ENCODE measurements at places on chromosomes 11 and 22.

DNA sequence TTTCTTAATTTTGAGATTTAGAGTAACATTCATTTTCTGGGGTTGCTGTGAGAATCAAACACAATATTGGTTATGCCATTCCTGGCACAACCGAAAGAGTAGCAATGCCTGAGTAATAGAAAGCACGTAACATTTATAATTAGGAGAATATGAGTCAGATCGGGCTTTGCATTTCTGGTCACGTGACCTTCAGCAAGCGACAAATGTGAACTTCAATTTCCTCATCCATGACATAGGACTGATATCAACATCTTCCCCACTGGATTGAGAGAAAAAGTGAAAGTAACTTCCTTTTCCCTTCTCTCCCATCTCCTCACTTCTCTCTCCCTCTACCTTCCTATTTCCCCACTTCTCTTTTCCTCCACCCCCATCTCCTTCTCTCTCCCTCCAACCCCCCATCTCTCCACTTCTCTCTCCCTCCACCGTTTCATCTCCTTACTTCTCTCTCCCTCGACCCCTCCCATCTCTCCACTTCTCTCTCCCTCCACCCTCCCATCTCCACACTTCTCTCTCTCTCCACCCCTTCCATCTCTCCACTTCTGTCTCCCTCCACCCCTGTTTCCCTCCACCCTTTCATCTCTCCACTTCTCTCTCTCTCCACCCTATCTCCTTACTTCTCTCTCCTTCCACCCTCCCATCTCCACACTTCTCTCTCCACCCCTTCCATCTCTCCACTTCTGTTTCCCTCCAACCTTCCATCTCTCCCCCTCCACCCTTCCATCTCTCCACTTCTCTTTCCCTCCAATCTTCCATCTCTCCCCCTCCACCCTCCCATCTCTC lies 33.5 kb upstream of the CAT start:
- DNase-seq, result no peak

DNA sequence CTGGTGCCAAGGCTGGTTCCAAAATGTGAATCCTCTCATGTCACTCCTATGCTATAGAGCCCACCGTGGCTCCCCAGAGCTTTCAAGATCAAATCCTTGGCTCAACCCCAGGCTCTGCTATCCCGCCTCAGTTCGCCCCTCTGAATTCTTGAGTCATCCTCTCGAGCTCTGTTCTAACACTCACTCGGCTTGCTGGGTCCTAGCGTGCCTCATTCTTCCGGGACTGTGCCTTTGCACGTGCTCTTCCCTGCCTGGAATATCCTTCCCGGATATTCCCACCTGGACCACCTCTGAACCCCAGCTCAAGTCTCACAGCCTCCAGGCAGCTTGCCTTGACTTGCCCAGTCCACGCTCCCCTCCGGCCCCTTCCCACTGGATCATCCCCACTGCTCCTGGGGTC lies 13.0 kb downstream of the KCTD17 start:
- DNase-seq, result no peak

DNA sequence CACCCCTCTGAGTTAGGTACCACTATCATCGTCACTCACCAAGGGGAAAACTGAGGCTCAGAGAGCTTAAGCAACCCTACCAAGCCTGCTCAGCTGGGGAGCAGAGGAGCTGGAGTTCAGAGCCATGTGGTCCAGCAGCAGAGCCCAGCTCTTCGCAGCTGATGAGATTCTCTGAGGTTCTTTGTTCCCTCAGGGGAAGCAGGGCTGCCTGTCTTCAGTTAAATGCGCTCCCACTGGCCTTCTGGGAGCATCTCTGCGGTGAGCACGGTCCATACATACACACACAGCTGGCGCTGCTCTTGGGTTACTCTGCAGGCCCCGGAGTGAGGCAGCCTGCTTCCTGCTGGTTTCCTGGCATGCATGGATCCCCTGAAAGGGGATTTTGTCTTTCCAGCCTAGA lies 5.2 kb upstream of the PTGDR2 start:
- peak; percentile 69 for DNase-seq

GRCh38 chr11:47171856-47172255 lies 4.8 kb downstream of the ARFGAP2 start:
- DNase-seq, result no peak

GRCh38 chr11:17221968-17222367 lies 14.2 kb upstream of the PIK3C2A start:
- DNase-seq, result no peak

DNA sequence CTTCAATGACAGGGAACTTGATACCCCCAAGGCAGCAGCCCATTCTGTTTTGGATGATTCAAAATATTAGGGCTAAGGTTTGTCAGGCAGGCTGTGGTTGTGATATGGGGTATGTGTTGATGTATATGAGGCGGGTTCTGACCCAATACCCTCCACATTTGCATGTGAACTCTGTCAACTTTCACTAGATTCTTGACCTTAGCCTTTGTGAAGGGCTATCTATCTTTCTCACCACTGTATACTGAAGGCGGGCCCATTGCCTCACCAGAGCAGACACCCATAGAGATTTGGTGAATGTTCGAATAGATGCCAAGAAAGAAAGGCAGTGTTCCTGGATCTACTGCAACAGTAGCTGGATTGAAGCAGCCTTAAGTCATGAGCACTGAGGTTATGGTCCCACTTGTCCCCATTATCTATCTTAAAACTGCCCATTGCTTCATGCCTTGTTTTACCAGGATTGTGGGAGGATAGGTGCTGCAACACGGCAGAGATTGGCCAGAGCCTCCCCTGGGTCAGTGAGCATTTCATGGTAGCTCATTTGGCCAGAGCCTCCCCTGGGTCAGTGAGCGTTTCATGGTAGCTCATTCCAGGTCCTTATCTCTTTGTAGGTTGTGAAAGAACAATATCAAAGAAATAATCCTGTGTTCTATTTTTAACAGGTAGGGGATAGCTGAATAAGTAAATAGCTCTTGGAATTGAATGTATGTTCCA lies 399.6 kb downstream of the TMEM135 start:
- no peak for DNase-seq

DNA sequence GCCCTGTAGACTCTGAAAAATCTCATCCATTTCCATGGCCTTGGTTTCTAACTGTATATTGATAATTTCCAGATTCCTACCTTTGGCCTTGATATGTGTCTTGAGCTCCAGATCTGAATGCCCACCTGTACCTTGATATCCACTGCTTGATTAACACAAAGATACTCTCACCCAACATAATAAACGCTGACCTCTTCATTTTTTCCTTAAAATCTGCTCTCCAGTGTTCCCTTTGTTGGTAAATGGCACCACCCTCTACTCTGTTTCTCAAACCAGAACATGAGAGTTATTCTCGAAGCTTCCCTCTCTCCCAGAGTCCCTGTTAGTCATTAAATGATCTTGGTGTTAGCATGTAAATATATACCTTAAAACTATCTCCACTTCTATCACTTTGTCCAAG lies 13.4 kb downstream of the TUG1 start:
- no peak for DNase-seq

DNA sequence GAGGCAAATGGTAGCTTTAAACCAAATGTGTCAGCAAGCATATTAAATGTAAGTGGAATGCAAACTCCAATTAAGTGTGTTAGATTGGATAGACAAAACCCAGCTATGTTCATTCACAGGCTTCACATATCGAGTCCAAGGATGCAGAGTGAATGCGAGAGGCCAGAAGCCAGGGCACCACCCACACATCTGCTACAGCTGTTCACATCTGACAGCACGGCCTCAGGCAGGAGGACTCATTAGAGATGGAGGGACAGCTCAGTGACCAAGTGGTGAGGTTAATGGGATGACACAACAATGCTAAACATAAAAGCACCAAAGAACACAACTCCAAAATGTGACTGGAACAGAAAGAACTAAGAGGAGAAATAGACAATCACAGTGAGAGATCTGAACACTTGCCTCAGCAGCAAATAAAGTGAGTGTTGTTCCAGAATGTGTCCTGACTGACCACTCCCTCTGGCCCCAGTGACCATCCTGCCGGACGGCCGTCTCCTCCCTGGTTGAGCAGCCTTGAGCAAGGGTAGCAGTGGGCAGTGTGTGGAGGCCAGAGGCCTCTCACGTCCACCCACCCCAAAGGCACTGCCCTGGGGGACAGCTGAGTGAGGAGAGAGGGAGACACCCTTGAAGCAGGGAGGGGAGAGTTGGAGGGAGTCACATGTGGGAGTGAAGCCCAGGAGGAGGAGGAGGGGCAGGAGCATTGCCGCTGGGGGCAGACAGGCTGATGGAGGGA lies 23.8 kb downstream of the ALG12 start:
- DNase-seq, result no peak

All from skeletal muscle cell (primary cell).